ENCODE measurements at places on chromosomes 2 and 18. TPM values are rescaled to one million over a fixed set of nuclear protein-coding genes. Genes with fewer than 3 reads are reported as not detected.

DNA sequence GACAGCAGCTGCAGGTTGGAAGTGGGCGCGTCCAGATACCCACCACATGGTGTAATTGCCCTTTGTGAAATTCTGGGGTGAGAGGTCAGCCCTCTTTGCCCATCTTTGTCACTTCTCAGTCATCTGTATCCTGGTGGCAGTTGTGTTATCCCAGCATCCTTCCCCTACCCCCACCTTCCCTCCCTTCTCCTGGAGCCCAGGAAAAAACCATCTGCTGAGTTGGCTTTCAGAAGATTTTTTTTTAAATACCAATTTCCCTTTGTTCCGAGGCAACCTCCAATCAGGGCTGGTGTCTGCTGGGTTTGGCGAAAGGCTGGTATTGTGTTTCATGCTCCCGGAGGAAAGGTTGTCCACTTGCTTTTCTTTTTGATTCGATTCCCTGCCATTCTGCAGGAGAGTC is 35.2 kb downstream of the SETBP1 start:
- H3K27me3 ChIP-seq: no peaks in the 10 kb centered on the region
- no peaks in the 10 kb centered on the region for H3K36me3 ChIP-seq
- no peak overlapping the region for H3K4me3 ChIP-seq

DNA sequence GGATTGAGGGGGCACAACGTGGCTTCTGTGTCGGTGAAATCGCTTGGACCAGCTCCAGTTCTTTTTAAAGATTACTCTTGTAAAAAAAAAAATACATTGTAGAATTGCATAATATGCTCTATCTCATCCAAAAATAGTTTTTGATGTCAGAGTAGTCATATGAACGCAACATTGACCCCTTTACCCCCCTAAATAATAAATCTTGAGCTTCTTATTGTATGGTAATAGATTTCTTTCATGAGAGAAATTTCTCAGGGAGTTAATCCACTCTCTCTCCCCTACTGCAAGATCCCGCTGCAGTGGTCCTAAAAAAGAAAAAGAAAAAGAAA is 50.2 kb upstream of the PAIP2B start:
- no peaks in the 10 kb centered on the region for H3K4me1 ChIP-seq
- peak overlapping the region; percentile 54 for H3K4me3 ChIP-seq

GRCh38 chr2:171348056-171348455 is 85.7 kb downstream of the METTL8 start:
- H3K27me3 ChIP-seq: no peaks in the 10 kb centered on the region
- no peaks in the 10 kb centered on the region for H3K36me3 ChIP-seq
- peaks cover 9% of the 10 kb centered on the region for H3K4me1 ChIP-seq
- H3K4me3 ChIP-seq: no peak overlapping the region

DNA sequence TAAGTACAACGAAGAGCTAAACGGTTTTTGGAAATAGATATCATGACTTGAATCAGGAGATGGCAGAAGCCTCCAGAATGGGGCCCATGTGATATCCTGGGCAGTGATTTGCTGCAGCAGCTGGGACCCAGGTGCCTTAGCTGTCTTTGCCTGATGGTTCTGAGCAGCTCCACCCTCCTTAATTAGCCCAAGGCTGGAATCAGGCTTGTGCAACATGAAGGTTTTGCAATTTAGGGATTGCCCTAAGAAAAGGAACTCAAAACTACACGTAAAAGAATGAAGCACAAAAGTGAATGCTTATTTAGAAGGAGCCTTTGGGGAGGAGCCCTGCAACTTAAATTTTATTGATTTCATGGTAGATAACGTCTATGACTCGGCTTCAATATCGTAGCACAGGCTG is 17.3 kb upstream of the CNDP2 start:
- no peaks in the 10 kb centered on the region for H3K36me3 ChIP-seq
- H3K27ac ChIP-seq: no peak overlapping the region
- H3K27me3 ChIP-seq: no peaks in the 10 kb centered on the region
- H3K4me1 ChIP-seq: no peaks in the 10 kb centered on the region

- no peak for DNase-seq
- no peaks in the 10 kb centered on the region for H3K36me3 ChIP-seq
- no peaks in the 10 kb centered on the region for H3K4me1 ChIP-seq
Observed at GRCh38 chr2:156573710-156574109, 137.5 kb downstream of the GPD2 start.

- no peak for DNase-seq
- no peaks in the 10 kb centered on the region for H3K36me3 ChIP-seq
- no peaks in the 10 kb centered on the region for H3K27me3 ChIP-seq
- peaks cover 6% of the 10 kb centered on the region for H3K4me1 ChIP-seq
- no peak overlapping the region for H3K4me3 ChIP-seq
Observed at GRCh38 chr2:36701391-36701795, 4.9 kb downstream of the VIT start.

DNA sequence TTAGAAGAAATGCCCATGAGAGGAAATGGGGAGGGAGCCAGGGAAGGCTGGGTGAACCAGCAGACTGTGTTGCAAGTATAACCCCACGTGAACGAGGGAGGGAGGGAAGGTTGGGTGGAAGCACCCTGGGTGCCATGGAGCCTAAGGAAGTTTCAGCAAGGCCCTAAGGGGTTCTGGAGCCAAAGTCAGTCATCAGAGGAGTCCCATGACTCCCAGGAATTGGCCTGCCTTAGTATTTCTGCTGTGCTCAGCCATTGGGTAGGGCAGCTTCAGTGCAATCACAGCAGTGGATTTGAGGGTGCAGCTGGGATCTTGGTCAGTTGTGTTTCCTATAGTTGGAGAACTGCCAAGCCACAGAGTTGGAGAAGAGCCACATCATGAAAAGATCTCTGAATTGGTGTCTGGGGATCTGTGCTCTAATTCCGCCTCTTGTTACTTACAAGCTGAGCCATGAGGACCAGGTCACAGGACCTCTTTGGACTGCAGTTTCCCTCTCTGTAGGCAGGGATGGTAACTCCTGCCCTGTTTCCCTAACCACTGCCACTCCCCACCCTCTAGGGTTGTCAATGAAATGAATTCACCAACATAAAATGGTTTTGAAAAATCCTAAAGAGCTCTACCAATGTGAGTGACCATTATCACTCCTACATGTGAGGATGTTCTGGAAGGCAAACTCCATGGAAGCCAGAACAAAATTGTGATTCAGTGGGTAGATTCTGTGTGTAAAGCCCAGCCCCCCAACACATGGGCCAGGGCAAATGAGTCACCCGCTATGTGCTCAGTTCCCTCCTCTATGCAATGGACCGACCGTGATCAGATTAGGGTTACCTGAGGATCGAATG is 108.9 kb downstream of the CLIP4 start:
- H3K36me3 ChIP-seq: no peaks in the 10 kb centered on the region
- H3K27me3 ChIP-seq: peaks cover 7% of the 10 kb centered on the region
- H3K4me1 ChIP-seq: peaks cover 5% of the 10 kb centered on the region
- H3K27ac ChIP-seq: no peak overlapping the region
- DNase-seq: peak; percentile 78

DNA sequence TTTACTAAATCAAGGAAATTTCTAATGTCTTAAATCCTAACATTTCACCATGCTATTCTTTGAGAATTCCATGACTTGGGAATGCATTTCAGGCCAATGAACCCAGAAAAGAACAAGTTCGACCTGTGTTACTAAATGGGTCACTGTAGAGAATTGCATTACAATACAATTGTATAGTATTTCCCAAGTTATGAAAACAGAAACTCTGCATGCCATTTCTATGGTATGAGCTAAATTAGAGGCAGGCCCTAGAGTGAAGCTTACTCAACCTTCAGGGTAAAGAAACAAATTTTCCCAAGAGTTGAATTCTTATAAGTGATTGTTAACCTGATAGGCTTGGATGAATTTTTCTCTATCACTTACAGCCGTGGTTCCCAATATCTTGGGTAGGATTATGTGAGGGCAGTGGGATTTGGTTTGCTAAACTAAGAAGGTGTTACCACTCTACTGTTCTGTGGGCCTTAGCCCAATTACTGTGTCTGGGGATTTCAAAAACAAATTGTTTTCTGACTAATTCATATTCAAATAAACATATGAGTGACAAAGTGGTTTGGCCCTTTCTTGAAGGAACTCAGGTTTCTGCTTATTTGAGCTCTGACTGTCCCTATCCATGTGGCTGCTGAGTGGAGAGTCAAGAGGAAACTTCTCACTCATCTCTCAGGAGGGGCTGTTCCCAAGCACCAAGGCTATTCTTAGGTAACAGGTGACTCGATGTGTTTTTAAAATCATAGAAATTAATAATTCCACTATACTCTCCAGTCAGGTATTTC is 11.2 kb upstream of the SERPINB7 start:
- H3K4me3 ChIP-seq: no peak overlapping the region
- no peaks in the 10 kb centered on the region for H3K27me3 ChIP-seq
- H3K36me3 ChIP-seq: no peaks in the 10 kb centered on the region

Gene CLASP1
- total RNA-seq: 33.6 TPM

Gene IL36RN
- total RNA-seq: not detected

Gene ABCA12
- under 0.01 TPM for total RNA-seq

Gene PECR
- 22.6 TPM for total RNA-seq

Gene RAD51AP2
- total RNA-seq: under 0.01 TPM

Gene SKOR2
- not detected for total RNA-seq

Gene DPYSL5
- total RNA-seq: not detected
